NCI-H2029 treated with DMSO at 0.1 percent for 48 hours (cell line): ENCODE measurements at places on chromosomes 13 and 19.

GRCh38 chr13:27969082-27969865 is at the start of gene CDX2:
CDX2 (minus strand) TSS chr13:27969315; CDS start chr13:27969006, 309 bp downstream.
- no peak for DNase-seq

DNA sequence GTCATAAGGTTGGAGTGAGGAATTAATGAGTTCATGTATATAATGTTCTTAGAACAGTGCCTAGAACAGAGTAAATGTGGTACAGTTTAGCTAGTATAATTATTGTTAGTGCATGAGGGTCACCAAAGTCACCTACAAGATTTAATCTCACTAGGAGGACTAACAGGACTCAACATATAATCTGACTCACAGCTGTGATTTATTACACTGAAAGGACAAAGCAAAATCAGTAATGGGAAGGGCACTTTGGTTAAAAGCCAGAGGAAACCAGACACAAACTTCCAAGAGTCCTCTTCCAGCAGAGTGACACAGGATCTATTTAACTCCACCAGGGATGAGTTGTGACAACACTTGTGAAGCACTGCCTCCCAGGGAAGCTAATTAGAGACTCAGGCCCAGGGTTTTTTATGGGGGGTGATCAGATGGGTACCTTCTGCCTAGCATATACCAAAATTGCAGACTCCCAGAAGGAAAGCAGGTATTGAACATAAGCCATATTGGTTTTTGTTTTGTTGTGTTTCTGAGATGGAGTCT is 341.2 kb upstream of the DACH1 start:
- no peak for DNase-seq

DNA sequence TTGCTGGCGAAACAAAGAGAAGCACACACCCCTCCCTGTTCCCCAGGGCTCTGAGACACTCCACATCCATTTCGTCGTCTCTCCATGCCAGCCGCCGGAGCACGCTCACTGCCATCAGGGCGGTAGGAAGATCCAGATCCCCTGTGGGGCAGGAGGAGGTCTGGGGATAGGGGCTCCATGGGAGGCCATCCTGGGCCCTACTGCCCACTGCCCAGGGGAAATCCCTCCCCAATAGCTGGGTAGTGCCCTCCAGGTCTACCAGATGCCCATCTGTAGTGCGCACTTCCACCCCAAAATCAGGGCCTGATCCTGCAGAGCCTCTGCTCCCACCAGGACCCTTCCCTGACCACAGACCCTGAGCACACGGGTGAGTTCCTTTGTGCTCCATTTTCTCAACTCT is 80.3 kb downstream of the EFNB2 start:
- DNase-seq = no peak

DNA sequence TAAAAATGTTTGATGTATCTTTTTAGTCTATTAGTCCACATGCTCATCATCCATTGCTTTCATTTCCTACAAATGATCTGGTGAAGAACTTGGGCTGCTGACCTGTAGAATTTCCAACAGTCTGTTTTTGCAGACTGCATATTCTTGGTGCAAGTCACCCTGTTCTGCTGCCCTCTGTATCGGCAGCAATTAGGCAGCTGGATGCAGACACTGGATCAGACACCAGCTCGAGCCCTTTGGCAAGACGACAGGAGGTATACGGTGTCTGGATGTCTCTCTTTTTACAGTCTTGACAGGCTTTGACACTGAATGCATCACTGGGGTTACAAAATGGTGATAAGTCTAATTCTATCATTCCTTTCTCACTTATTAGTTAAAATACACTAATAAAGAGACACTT is 21.8 kb downstream of the MTRF1 start:
- DNase-seq = no peak

DNA sequence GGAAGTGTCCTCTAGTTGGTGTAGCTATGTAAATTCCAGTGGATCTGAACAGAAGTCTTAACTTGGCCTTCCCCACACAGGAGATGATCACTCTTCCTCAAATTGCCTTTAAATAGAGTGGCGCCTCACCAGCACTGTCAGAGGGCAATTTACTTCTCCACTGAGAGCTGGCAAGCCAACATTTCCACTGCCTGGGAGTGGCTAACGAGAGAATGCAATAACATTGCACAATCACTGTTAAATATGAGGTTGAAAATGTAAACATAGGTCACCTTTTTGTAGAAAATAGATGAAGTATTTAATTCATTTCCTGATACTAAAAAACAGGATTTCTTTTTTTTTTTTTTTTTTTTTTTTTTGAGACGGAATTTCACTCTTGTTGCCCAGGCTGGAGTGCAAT is 55.4 kb upstream of the UBL3 start:
- no peak for DNase-seq

GRCh38 chr19:36573020-36573894 is at the start of gene ZNF529:
ZNF529 (minus strand) TSS chr19:36573292; CDS start chr19:36572346, 946 bp downstream.
- peak; percentile 82 for DNase-seq

GRCh38 chr13:87234981-87235380 is 436.2 kb upstream of the SLITRK5 start:
- no peak for DNase-seq

- no peak for DNase-seq
Measured at GRCh38 chr19:17946965-17947784, 14.4 kb downstream of the CCDC124 start.

DNA sequence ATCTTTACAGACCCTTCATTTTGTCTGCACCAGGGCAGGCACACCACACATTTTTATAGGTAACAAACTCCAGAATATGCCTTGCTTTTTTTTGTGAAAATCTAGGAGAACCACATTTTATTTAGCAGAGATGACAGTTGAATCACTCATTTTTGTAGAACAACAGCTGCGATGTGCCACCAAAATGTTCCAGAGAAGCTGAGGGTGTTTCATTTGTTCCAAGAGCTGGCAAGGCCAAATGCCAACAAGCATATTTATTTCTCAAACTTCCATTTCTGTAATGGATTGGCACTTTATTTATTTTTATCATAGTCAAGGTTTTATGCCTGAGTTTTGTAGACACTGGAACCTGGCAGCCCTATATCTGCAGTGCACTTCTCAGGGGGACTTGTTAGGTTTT is 10.4 kb downstream of the OLFM4 start:
- no peak for DNase-seq

DNA sequence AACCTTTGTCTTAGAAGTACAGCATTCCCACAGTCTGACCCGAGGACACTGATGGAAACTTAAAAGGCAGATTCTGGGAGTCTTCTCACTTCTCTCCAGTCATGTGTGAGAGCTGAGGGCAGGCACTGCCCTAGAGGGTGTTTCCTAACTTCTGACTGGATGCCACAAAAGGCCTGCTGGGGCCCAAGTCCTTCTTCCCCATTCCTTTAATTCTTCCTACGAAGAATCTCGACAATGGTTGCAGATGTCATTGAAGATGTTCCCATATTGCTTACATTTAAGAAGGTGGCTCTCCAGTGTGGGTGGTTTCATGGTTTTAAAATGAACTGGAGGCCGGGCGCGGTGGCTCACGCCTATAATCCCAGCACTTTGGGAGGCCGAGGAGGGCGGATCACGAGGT is 27.4 kb upstream of the ZNF564 start:
- no peak for DNase-seq

DNA sequence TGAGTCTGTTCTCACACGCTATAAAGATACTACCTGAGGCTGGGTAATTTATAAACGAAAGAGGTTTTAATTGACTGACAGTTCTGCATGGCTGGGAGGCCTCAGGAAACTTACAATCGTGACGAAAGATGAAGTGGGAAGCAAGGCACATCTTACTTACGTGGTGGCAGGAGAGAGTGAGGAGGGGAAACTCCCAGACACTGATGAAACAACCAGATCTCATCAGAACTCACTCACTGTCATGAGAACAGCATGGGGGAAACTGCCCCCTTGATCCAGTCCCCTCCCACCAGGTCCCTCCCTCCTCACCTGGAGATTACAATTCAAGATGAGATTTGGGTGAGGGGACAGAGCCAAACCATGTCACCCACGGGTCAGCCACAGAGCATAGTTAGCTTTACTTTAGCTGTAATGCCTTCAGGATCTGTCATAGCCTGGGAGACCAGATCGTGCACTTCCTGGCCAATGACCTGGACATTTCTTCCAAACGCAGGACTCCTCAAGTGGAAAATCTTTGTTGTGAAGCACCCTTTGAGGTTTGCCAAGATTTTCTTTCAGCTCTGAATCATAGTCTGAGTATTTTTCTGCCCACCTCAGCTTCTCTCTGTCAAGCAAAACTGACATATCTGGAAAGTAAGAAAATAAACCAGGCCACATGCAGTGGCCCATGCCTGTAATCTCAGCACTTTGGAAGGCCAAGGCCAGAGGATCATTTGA is 25.2 kb upstream of the HIF3A start:
- no peak for DNase-seq

GRCh38 chr13:25876247-25876646 is 175.6 kb downstream of the SHISA2 start:
- DNase-seq = no peak

DNA sequence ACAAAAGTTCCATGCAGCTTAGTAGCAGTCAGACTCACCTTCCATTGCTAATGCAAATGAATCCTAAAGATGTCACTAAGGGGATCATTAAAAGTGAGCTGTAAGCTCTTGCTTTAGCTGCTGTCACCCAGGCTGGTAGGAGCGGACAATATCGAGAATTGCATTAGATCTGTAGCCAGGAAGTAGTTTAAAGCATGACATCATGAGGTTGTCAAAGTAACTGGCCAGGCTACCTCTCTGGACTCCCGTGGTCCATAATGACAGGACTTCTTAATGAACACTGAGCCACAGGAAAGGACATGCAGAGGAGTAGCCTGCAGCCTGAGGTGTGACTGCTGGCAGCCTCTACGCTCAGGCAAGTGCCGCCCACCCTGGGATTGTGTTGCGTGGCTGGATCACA is 522.3 kb upstream of the NBEA start:
- no peak for DNase-seq

DNA sequence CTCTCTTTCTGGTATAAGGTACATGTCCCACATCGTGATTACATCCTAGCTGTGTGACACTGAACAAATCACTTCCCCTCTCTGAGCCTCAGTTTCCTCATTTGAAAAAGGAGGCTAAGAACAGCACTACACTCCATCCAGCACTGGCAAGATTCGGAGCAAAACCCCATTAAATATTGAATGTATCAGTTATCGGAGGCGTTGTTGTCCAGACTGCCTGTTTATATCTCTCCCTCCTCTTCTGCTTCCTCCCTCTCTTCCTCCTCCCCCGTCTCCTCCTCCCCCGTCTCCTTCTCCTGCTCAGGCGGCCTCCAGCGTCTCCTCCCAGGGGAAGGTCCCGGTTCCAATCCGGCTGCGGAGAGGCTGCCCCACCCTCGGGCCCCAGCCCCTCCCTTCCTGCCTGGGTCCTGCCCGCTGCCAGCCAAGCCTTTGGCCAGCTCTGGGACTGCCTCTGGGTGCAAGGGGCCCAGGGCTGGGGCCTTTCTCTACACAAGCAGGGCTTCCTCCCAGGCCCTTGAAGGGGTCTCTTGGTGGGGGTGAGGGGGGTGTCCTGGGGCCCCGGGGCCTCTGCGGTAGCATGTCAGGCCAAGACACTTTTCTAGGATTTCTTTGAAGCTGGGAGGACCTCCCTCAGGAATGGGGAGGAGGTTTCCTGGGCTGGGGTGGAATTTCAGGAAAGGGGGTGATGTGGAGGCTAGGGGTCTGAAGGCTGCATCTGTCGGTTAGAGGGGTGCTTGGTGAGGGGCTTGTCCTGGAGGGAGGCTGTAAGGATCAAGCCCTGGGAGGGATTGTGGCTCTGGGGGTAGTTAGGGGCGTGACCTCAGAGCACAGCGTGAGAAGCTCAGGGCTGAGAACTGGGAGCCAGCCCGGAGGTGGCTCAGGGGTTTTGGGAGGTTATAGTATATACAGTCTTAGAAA is 1.9 kb downstream of the RRAS start:
- no peak for DNase-seq

DNA sequence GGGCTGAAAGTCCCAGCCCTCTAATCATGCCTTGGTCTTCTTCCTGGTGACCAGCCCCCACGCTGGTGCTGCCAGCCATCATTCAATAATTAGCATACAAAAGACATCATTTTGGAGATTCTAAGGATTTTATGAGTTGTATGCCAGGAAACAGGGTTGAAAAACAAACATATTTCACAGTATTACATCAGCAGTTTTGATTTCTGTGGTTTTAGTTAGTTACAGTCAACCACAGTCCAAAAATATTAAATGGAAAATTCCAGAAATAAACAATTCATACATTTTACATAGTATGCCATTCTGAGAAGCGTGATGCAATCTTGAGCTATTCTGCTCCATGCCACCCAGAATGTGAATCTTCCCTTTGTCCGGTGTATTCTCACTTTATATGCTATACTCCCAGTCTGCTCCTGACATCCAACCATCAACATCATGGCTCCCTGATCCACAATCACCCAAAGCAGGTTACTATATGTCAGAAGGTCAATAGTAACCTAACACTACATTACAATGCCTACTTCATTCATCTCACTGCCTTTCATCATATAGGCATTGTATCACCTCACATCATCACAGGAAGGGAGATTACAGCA is 49.2 kb downstream of the STOML3 start:
- no peak for DNase-seq

DNA sequence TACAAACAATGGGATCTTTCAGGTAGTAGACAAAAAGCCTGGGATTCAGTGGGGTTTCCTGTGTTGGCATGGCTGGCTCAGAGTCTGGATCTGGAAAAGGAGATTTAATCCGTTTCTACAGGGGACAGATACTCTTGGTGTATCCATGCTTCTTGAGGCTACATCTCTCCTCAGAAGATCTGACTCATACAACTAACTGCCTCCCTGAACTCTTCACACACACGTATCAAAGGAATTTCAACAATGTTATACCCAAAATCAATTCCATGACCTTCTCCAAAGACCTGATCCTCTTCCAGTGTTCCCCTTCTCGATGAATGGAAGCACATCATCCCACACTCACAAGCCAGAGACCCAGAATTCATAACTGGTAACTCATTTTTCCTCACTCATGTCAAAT is 435.3 kb upstream of the NBEA start:
- no peak for DNase-seq

GRCh38 chr19:821231-821824 is 427 bp downstream of the PLPPR3 start:
- DNase-seq = no peak

DNA sequence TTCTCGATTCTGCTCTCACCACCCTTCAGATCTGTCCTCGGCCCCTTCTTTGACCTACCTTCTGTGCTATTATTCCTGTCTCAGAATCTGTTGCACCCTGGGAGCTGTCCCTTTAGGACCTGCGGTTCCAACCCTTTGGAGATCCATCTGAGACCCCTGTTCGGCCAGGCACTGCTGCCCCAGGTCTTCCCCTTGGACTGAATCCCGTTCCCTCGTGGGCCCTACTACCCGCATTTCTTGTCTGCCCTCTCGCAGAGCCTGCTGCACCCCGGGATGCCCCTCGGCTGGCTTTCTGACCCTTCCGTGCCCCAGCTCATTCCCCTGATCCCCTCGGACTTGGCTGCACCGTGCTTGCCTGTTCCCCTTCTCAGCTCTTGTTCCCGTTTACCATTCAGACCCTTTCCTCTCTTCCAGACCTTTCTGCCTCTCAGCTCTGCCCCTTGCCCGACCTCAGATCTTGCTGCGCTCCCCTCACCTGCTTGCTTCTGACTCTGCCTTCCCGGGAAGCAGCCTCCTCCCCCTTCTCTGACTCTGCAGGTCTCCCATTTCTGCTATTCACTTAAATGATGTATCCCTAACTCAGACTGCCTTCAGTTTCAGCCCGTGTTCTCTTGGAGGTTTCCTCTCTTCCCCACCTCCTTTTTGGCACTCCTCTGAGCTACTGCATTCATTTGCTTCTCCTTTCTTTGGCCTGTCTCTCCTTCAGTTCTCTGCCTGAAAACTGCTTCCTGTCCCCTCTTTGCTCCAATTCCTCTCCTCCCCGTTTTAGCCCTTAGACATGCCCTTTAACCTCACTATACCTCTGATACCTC is 1.1 kb downstream of the ARHGAP35 start:
- DNase-seq = peak; percentile 24
